C1 segment of cervical spinal cord (tissue), 14 donors: ENCODE measurements at places on chromosomes 12 and 14.

DNA sequence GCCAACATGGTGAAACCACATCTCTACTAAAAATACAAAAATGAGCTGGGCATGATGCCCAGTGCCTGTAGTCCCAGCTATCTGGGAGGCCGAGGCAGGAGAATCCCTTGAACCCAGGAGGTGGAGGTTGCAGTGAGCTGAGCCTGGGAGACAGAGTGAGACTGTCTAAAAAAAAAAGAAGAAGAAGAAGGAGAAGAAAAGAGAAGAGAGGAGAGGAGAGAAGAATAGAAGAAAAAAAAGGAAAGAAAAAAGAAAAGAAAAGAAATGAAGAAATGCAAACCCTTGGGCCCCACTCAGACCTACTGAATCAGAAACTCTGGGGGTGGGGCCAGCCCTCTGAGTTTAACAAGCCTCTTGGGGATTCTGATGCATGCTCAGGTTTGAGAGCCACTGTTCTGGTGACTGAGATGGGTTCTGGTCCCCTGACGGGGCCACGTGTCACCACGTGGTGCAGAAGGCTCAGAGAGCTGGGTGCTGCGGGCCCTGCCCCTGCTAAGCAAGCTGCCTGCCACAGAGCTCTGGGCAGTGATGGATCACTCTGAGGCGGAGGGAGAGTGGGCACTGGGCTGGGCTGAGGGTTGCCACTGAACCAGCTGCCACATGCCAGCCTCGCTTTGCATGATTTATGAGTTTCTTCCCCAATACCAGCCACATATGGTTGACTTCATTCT lies 37.5 kb downstream of the ERH start:
- DNase-seq, result no peak

DNA sequence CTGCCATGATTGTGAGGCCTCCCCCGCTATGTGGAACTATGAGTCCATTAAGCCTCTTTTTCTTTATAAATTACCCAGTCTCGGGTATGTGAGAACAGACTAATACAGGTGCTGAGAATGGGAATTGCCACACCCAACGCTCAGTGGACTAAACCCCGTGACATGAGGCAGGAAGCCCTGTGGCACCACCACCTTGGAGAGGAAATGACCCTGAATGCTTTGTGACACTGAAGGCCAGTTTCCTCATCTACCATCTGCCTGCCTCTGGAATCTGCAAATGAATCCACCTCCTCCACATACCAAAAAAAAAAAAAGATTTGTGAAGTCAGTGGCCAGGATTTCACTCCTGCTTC lies 41.6 kb downstream of the NT5DC3 start:
- no peak for DNase-seq

- DNase-seq, result no peak
Measured at GRCh38 chr12:2101359-2101758, 48.6 kb downstream of the CACNA1C start.

DNA sequence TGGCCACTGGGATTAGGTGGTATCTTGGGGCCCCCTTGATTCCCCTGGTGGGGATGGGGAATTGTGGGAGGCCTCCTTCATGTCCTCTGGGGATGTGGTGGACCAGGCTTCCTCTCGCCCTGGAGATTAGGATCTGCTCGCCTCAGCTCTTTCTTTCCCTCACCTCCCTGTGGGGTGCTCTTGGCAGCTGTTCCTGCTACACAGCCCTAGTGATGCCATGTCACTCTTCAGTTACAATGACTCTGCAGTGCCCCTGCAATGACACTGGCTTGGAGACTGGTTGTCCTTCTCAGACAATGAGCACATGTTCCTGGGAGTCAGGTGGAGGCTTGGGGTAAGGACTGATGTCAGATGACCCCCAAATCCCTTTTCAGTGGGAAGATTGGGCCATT lies 83.9 kb downstream of the ADCK1 start:
- DNase-seq, result no peak

GRCh38 chr14:69987406-69988121 lies 108.3 kb downstream of the SMOC1 start:
- DNase-seq, result no peak

- no peak for DNase-seq
Measured at GRCh38 chr12:5907807-5908206, 37.3 kb downstream of the ANO2 start.

- peak; percentile 14 for DNase-seq
Measured at GRCh38 chr12:41466802-41467201, 278.7 kb downstream of the PDZRN4 start.

DNA sequence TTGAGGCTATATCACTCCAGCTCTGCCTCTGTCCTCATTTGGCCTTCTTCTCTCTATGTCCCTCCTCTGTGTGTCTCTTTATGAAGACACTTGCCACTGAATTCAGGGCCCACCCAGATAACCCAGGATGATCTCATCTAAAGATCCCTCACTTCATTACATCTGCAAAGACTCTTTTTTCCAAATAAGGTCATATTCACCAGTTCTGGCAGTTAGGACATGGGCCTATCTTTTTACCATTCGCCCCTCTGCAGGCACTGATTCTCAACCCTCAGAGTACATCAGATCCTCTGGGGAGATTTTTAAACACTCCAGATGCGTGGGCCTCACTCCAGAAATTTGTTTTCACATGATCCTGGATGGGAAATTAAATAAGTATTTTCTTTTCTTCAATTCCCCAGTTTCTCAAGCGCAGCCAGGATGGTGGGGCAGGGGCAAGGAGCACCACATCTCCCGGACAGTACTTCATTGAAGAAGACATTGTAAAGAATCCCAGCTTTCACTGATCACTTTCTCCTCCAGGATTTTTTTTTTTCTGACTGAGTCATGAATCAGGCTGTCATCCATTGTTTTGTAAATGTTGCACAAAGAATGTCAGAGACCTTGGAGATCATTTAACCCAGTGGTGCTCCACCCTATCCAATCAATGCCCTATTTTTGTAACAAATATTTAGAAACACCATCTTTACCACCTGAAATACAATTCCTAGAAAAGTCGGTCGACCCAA lies 27.4 kb downstream of the CRACR2A start:
- no peak for DNase-seq

- no peak for DNase-seq
Measured at GRCh38 chr12:95641299-95641952, 90.2 kb upstream of the USP44 start.

GRCh38 chr14:54299410-54300363 lies 97.1 kb upstream of the CDKN3 start:
- no peak for DNase-seq

DNA sequence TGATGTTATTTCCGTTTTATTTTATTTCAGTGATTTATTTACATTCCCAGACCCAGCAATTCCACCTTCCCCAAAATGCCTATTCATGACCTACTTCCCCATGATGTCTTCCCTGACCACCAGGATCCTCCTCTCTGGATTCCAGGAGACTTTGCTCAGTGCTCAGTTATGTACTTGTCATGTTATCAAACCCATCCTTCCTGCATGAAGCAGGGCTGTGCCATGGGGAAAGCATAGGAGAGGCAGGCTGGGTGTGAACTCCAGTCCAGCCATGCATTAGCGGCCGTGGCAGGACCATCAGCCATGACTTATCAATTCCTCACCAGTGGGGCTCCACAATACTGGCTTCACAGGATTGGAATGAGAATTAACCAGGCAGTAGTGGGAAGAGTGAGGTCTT lies 57.8 kb downstream of the B4GALNT3 start:
- DNase-seq, result no peak

DNA sequence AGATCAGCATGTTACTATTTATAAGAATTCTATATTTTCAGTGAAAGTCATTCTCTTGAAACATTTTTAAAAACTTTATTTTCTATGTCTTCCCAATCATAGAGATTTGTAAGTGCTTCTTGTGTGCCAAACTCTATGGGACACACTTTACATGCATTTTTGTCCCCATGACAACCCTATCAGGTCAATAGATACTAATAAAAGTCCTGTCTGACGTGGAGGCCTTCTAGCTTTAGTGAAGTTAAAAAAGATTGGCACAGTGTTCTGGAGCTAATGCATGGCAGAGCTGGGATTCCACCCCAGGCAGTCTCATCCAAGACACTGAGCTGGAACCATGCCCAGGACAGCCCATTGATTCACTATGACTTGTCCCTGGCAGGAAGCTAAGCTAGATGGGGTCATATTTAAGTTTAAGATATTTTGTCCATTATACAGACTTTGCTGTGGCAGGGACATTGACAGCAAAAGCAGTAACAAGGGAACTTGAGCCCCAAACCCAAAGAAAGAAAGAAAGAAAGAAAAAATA lies 28.1 kb downstream of the TTC6 start:
- DNase-seq, result no peak

GRCh38 chr12:108750526-108750925 lies 19.2 kb upstream of the CORO1C start:
- no peak for DNase-seq

DNA sequence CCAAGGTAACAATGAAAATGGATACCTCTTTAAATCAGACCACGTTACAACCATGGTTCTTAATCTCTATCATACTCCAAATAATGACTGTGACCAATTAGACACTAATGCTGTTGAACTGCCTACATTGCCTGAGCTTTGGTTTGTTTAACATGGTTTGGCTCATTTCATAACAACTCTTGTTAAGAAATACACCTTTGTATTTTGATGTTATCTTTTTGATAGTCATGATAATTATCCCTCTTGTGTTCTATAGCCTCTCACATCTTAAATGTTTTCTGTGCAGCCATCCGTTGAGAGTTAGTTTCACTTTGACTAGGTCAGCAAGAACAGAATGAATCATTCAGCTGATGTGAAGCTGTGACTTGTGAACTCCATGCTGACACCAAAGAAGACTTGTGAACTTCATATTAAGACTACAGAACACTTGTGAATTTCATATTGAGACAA lies 75.5 kb upstream of the RERGL start:
- no peak for DNase-seq

DNA sequence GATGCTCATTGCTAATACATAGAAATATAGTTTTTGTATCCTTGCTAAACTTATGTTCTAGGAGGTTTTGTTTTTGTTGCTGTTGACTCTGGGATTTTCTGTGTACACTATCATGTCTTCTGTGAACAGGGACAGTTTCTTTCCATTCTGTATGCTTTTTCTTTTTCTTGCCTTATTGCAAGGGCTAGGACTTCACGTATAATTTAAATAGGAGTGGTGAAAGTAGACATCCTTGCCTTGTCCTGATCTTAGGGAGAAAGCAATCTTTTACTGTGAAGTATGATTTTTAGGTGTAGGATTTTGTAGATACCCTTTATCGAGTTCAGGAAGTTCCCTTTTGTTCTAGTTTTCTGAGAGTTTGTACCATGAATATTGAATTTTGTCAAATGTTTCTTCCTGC lies 1.5 kb upstream of the EIF2B2 start:
- DNase-seq, result no peak

DNA sequence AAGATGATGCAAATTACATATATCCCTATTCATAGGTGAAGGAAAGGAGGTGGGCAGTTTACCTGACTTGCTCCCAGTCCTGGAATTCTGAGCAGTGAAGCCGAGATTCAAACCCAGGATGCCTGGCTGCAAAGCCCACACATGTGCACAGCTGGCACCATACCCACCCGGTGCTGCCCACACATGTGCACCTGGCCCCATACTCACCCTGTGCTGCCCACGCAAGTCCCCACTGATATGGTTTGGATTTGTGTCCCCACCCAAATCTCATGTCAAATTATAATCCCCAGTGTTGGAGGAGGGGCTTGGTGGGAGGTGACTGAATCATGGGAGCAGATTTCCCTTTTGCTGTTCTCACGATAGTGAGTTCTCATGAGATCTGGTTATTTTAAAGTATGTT lies 179.2 kb upstream of the C14orf180 start:
- no peak for DNase-seq

DNA sequence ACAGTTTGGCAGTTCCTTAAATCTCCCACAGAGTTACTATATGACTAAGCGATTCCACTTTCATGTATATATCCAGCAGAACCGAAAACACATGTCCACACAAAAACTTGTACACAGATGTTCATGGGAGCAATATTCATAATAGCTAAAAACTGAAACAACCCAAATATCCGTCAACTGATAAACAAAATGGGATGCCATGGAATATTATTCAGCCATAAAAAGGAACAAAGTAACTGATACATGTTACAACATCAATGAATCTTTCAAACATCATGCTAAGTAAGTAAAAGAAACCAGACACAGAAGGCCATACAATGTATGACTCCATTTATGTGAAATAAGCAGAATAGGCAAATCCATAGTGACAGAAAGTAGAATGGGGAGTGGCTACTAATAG lies 80.2 kb upstream of the GPHB5 start:
- DNase-seq, result no peak

DNA sequence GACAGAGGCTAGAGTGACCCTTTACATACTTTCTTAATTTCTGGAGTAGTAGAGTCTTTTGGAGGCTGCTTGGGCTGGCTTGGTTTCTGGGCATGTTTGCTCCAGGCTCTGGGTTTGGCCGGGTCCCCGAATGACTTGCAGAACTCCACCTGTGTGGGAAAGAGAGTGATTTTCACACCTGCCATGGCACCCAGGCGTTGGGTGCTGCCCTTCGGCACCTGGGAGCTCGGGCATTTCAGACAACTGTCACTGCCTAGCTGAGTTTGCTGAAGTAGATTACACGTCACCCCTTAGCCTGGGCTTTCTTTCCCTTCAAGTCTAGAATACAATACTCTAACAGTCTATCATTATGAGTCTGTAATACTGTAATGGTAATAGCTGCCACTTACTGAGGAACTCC lies 6.1 kb downstream of the RBM19 start:
- no peak for DNase-seq

- DNase-seq, result no peak
Measured at GRCh38 chr12:88865537-88865936, 285.3 kb upstream of the KITLG start.

GRCh38 chr12:3775385-3776035 lies 22.6 kb upstream of the CRACR2A start:
- no peak for DNase-seq

GRCh38 chr14:52279408-52279807 lies 11.9 kb downstream of the PTGDR start:
- no peak for DNase-seq

GRCh38 chr12:124188561-124189405 lies 106.1 kb upstream of the RFLNA start:
- DNase-seq, result no peak

GRCh38 chr12:88338486-88338885 lies 196.4 kb downstream of the TMTC3 start:
- DNase-seq, result no peak

DNA sequence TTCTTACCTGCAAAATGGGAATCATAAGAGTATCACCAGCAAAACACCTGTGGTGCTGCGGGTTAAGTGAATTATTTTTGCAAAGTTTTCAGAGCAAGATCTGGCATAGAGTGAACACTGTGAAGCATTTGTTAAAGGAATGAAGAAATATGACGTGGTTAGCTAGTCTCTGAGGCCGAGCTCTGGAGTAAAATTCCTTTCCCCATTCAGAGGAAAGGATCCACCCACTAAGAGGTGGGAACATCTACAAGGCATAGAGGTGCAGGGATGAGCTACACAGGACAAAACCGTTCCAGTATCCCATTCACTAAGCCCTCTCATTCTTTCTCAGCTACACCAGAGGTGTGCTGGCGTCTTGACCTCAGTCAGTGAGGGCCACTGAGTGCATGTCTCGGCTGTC lies 48.5 kb downstream of the JAG2 start:
- no peak for DNase-seq

GRCh38 chr12:101695706-101696105 lies 1.7 kb upstream of the CHPT1 start:
- no peak for DNase-seq
